ENCODE measurements at places on chromosomes 16 and 17.

- no peak for DNase-seq
These were observed 122.7 kb downstream of the FTO start for GRCh38 chr16:53826658-53827057.

DNA sequence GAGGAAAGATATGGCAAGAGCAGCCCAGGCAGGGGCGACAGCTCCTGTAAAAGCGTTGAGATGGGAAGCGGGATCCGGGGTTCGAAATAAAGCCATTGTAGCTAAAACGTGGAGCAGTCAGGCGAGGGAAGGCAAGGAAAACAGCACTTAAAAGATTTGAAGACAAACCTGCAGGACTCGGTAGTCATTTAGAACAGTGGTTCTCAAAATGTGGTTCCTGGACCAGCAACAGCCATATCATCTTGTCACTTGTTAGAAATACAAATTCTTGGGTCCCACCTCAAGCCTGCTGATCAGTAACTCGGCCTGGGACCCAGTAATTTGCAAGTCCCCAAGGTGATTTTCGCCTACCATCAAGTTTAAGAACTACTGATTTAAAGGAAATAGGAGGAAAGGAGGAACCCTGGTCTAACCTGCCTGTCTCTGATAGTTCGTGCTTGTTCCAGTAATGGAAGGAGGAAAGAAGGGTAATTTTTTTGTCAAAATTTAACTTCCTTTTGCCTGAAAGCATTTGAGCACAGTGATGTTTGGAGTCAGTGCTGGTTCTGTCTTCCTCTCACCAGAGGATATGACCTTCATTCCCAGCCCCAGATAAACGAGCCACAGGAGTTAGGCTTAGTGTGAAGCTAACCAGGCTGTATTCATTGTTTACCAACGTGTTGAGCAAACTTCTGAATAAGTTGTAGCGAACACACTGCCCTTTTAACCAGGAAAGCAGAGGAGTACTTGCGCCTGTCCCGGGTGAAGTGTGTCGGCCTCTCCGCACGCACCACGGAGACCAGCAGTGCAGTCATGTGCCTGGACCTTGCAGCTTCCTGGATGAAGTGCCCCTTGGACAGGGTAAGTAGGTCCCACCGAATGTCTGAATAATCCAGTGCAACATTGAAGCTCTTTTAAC, 1.1 kb downstream of the ORC6 start:
- no peak for DNase-seq

- no peak for DNase-seq
These were observed 10.0 kb downstream of the TMEM132E start for GRCh38 chr17:34589120-34589965.

DNA sequence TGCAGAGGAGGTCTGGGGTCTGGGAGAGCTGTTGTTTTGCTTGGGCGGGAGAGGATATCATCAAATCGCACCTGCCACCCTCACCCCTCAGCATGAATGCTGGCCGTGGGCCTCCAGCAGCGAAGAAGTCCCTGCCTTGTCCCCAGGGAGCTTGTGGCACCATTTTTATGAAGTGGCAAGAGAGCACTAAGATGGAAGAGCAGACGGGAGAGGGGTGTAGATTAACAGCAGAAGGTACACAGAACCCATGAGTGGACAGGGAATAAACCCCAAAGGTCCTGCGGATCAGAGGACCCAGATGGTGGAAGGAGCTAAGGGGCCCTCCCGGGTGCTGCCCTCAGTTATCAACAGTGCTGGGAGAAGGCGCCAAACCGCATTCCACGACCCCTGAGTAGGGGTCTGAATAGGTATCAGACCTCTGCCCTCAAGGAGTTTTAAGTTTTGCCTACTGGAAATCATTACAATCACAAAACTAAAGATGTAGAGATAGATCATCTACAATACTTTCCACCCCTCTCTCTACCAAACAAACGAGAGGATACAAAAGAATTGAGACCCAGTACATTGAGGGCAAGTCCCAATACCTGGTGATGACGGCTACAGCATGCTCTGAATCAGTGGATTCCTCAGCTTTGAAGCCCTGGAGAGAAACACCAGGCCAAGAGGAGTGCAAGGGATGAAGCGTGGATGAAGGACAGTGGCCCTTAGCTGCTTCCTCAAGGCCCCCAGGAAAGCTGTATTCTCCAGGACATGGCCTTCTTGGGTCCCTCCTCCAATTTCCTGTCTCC, 60.2 kb downstream of the CCDC182 start:
- DNase-seq = no peak

GRCh38 chr17:77613627-77614026, 344.9 kb upstream of the TNRC6C start:
- no peak for DNase-seq

Measured in CD4-positive, alpha-beta T cell treated with Interleukin-2 at 100 ng/mL for 4 hours (primary cell).